ENCODE measurements at places on chromosomes 3 and 15.

- DNase-seq, result peak; percentile 71
Measured at GRCh38 chr15:57306161-57306943, 70.0 kb upstream of the CGNL1 start.

DNA sequence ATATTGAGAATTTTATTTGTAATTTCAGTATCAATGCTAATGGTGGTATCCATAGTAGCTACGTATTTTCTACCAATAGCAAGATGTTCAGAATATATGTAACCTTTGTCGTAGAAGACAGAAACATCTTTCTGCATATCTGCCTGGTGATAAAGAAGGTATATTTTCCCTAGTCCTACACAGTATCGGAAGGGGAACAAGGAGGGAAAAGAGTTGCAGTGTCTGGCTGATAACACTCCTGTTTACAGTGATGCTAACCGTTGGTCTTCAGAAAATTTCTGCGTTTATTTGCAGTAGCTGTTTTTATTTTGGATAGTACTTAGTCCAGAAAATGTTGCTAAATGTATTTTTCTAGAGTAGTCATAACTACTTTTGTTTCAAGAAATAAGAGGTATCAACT is 25.2 kb downstream of the TSC22D2 start:
- no peak for DNase-seq

GRCh38 chr3:50341537-50341936 is 901 bp upstream of the RASSF1 start:
- DNase-seq, result no peak

DNA sequence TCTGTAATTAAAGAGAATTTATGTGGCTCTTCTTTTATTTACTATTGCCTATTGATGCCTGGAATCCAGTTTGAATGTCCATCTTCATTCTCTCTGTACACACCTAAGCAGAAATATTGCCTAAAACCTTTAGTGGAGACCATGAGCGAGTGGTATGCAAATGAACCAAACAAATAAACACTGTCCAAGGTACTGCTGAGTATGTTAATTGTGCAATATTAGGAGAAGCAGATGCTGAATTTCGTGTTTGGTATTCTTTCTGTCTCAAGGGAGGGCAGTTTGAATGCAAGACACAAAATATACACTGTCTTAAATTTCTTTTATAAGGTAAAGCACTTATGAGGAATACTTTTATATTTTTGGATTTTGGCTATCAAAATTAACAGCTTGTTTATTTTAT is 440.9 kb downstream of the RBMS3 start:
- no peak for DNase-seq

- DNase-seq, result peak; percentile 9
Measured at GRCh38 chr3:156655819-156656550, 18.4 kb upstream of the TIPARP start.

GRCh38 chr3:147890114-147890513 is 480.9 kb downstream of the ZIC1 start:
- DNase-seq, result no peak

- DNase-seq, result no peak
Measured at GRCh38 chr3:42036483-42036823, 54.7 kb upstream of the TRAK1 start.

DNA sequence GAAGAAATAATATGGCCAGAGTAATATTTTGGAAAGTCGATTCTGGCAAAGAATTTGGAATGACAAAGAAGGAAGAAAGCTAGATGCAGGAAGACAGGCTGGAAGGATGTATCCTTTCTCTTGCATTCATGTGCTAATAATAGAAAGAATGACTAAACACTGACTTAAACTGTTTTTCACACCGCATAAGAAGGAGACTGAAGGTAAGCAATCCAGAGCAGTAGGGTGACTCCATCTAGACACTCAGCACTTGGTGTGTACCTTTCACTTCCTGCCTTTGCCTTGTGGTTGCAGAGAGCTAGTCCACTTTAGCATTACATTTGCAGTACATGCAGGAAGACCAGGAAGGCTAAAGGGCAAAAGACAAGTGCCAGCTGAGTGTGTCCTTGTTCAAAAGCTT is 234.6 kb downstream of the RBMS3 start:
- peak; percentile 33 for DNase-seq

- DNase-seq, result no peak
Measured at GRCh38 chr3:171407759-171408158, 52.4 kb downstream of the TNIK start.

GRCh38 chr15:63497642-63498467 is 6.5 kb upstream of the USP3 start:
- no peak for DNase-seq

All from MM.1S (cell line).